ENCODE measurements at places on chromosomes 12 and 14.

DNA sequence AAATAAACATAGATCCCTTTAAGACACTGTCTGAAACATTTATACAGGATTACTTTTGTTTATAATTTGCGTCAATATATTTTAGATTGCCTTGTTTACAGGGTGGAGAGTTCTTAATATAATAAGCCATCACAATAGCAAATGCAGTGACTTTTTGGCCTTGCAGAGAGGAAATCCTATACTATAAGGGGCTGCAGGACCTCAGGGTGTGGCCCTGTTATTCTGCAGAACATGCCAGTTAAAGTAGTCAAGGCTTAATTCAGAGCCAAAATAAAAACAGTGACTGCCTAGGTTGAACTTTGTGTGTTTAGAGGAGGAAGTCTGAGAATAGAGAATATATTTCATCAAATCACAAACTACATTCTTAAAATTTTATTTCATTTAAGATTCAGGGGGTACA lies 381.6 kb downstream of the DUSP6 start:
- no peak for DNase-seq

DNA sequence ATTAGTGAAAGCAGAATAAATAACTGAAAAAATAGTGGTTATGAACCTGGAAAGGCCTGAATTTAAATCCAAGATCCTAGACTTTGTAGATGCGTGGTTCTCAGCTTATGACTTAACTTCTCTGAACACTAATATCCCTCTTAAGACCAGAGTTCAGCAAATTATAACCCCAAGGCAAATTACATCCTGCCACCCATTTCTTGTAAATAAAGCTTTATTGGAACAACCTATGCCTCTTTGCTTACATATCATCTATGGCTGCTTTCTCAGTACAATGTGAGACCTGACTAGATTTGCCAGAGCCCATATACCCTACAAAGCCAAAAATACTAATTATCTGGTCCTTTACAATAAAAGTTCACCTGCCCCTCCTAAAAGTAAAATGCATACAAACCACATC lies 199.1 kb downstream of the MED13L start:
- DNase-seq: no peak

DNA sequence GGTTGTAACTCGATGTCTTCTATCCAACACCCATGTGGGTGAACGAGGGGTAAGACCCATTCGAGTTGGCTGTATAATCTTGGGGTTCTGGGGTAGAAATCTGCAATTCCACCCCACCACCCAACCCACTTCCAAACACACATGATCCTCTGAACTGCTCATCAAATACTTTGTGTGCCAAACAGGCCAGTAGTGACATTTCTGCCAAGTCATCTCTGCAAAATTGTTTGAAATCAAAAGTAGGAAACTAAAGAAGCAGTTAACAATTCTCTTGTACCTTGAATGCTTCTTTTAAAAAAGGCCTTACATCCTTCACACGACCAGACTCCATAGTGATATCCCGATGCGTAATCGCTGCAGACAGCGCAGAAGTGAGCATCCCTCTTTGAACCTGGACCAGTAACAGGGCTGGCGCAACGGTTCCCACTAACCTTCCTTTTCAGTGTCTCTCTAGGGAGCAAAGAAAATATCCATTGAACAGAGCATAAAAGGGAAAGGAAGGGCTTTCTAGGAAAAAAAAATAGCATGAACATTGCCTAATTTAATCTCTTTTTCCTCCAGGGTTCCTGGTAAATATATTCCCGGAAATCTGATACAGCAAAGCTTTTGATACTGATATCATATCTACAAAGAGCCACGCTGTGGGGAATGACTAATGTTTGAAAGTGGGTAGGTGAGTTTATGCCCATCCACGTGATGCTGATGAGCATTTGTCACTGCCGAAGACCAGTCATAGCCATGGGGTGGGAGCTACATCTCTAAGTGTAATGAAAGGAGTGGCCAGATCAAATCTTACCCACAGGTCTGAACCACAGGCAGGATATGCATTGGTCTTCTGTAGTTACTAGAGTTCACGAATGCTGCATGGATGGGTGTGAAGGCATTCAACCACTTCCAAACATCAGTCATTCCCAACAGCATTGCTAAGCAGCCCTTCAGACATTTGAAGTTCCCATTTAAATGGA lies 14.2 kb downstream of the ESR2 start:
- no peak for DNase-seq

DNA sequence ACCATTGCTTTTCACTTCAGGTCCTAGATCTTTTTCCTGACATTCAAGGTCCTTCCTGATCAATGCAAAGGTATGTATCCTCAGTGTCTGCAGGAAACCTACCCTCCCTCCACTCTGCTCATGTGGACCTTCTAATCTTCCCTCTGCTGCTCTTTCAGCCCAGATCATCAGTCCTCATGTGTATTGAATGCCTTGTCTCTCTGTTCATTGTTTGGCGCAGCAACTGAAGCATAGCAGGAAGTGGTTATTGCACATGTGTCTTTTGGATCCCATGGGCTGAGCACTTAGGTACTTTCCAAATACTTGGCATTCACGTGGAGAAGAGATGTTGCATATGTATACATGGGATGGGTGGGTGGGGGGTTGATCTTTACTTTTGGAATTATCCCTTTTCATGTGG lies 4.3 kb upstream of the NIN start:
- DNase-seq: no peak

GRCh38 chr12:22271023-22271422 lies 63.5 kb downstream of the ST8SIA1 start:
- DNase-seq: no peak

- DNase-seq: no peak
Observed at GRCh38 chr12:27769142-27769673, 10.8 kb upstream of the KLHL42 start.

- no peak for DNase-seq
Observed at GRCh38 chr14:22168092-22168955, 420.7 kb downstream of the DAD1 start.

GRCh38 chr12:32535288-32535999 lies 136.1 kb downstream of the FGD4 start:
- peak; percentile 89 for DNase-seq

DNA sequence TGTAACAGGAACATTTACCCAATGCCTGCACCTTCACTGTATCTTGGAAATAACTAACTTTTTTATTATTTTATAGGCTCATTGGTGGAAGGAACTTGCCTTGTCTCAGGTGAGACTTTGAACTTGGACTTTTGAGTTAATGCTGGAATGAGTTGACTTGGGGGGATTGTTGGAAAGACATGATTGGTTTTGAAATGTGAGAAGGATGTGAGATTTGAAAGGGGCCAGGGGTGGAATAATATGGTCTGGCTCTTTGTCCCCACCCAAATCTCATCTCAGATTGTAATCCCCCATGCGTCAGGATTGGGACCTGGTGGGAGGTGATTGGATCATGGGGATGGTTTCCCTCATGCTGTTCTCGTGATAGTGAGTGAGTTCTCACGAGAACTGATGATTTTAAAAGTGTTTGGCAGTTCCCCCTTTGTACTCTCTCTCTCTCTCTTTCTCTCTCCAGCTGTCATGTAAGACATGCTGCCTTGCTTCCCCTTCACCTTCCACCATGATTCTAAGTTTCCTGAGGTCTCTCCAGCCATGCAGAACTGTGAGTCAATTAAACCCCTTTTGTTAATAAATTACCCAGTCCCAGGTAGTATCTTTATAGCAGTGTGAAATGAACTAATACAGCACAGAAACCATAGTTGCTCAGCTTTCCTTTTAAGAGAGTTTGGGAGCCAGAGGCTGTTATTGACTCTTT lies 244.1 kb downstream of the BTG1 start:
- DNase-seq: no peak

DNA sequence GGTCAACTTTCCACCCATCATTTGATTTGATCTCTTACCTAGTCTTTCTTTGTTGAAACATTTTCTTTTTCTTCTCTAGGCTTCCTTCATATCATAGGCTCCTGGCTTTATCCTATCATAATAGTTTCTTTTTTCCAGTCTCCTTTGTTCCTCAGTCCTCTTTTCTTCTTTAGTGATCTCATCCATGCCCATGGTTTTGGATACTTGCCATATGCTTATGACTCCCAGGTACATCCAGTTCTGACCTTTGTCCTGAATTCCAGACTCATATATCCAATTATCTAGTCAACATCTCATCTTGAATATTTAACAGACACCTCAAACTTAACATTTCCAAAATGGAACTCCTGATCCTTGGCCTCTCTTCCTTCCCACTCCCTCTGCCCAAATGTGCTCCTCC lies 36.1 kb upstream of the KRAS start:
- DNase-seq: no peak

DNA sequence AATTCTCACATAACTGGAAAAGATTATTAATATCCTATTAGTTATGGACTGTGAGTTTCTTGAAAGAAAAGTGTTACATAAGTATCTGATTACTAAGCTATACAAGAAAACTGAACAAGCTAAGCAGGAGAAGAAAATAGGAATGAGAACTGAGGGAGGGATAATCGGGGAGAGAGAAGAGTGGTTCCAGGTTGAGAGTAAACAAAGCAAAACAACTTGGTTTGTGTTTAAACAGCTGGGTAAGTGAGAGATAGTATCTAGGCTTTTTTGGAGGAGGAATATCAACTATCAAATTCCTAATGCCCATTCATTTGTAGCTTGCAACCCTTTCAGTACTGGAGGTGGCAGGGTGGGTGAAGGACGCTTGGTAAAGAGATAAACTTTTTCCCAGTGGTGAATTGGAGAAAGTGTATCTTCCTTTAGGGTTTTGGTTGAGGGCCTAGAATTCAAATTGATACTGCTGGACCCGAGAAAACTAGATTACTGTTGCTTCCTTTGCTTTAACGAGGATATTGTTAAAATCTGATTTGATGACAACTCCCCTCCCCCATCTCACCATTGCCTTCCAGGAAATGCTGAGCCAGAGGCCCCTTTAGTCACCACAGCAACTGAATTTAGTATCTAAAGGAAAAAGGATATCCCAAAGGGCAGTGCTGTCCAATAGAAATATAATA lies 2.0 kb upstream of the SLC2A3 start:
- DNase-seq: no peak

- DNase-seq: no peak
Observed at GRCh38 chr14:68085742-68086141, 266.2 kb downstream of the RAD51B start.

GRCh38 chr12:99170037-99170436 lies 477.5 kb upstream of the GARIN6 start:
- DNase-seq: no peak

GRCh38 chr12:15910468-15910863 lies 666 bp upstream of the DERA start:
- no peak for DNase-seq

- no peak for DNase-seq
Observed at GRCh38 chr12:22329621-22330020, 4.9 kb downstream of the ST8SIA1 start.

DNA sequence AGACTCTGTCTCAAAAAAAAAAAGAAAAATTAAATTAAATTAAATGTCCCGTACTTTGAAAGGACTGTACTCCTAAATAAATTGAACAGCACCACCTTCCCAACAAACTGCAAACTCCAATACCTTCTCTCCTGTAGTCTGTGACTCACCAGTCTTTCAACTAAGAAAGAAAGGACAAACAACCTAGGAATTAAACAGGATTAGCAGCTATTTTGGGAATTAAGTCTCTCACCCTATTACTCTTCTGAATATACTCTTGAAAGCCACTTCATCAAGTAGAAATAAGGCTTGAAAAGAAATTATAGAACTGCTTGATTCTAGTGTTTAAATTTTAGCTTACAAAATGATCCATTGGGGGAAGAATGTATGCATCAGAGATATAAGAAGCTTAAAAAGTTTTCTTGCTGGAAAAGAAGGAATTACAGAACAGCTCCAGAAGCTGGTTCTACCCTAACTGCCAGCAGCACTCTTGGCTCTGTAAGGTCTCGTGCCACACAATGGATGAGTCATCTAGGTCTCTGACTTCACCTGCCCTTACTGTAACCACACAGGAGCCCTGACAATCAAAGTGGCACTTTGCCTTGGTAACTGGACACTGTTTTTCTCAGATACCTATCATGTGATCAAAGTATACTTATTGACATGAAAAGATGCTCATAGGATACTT lies 57.0 kb upstream of the CERS5 start:
- peak; percentile 30 for DNase-seq

GRCh38 chr12:116418551-116418950 lies 140.6 kb upstream of the MAP1LC3B2 start:
- DNase-seq: no peak

- DNase-seq: no peak
Observed at GRCh38 chr14:99183311-99183710, 88.7 kb downstream of the BCL11B start.

- DNase-seq: no peak
Observed at GRCh38 chr12:120977531-120978295, 630 bp upstream of the HNF1A start.

- no peak for DNase-seq
Observed at GRCh38 chr14:68198713-68199495, 379.3 kb downstream of the RAD51B start.

DNA sequence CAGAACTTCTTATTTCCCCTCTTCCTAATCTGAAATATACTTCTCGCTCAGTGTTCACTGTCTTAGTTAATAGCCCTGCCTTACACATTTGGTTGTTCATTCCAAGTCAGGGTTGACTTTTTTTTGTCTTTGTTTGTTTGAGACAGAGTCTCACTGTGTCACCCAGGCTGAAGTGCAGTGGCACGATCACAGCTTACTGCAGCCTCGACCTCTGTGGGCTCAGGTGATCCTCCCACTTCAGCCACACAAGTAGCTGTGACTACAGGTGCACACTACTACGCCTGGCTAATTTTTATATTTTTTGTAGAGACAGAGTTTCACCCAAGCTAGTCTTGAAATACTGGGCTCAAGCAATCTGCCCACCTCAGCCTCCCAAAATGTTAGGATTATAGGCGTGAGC lies 42.3 kb upstream of the PRPF39 start:
- no peak for DNase-seq

DNA sequence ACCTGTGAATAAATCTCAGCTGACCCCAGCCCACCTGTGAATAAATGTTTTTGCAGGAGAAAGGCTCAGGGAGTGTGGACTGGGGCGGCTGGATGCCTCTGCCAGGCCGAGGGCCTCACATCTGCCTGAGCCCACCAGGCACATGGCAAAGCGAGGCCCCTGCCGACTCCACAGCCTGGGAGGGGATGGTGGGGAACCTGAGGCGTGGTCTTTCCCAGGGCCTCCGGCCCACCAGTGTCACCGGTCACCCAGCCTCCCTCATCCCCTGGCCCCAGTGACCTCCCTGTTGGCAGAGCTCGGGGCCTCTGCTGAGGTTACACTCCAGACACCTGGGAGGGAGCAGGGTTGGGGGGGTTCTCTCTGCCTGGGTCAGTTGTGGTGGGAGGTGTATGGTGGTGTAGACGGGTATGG lies 8.2 kb downstream of the NOC4L start:
- DNase-seq: no peak

GRCh38 chr12:126807312-126807865 lies 1459.6 kb upstream of the TMEM132C start:
- DNase-seq: no peak

DNA sequence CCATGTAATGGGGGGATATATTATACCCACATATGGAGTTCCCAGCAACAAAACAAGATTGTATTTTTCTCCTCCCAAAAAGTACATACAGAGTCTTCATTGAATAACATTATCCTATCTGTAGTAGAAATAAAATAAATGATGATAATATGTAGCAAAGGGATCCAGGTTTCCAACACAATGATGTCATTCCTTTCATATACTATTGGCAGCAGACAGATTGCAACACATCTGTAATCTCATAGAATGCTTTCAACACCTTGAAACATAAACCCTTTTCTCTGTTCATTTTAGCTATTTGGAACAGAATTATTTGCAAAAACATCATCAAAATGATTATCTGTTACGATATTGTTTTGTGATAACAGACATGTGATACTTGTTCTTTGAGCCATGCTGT lies 317.6 kb downstream of the DPF3 start:
- DNase-seq: no peak

- DNase-seq: peak; percentile 18
Observed at GRCh38 chr12:100138048-100138802, 4.4 kb downstream of the BLTP3B start.

- DNase-seq: no peak
Observed at GRCh38 chr14:104530646-104531045, 48.9 kb upstream of the C14orf180 start.

Data from NCI-H2081 (cell line).